ENCODE measurements at places on chromosomes 1 and 21.

GRCh38 chr21:45002381-45003204 is 62.8 kb downstream of the SLX9 start:
- DNase-seq, result no peak

DNA sequence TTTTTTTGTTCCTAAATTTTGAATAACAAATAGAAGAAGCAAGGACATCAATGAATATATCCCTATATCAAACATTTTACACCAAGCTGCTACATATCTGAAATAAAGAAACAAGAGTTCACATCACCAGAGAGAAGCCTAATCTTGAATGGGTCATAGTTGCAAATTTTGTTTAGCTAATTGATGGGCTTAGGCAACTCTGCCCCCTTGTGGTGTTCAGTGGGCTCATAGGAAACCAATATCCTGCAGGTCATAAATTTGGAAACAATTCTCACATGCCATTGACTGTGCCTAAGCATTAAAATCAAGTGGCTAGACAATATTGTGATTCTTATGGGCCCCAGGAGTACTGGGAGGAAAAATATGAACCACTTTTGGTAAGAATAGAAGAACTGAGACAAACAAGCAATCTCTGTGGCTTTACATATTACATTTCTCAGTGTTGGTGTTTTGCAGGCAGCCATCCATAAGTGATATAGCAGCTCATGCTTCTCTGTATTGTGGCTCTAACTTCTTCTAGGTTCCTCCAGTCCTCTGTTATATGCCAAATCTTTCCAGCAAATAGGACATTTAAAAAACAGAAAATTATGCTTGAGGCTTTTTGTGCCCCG is 1262.8 kb upstream of the PRMT6 start:
- DNase-seq, result no peak

DNA sequence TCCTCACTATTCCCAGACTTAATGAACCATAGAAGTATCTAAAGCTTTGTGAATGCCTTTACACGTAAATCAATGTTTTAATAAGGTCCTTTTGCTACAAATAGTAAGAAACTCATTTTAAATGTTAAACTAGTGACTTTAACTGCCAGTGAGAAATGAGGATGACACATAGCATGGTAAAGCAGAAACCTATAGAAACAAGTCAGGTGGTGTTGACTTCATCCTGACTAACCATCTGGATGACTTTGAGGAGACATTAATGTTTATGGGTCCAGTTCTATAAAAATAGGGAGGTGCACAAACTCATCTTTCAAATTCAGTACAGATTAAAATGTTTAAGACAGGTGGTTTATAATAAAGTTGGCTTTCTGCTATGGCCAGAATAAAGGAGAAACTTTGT is 85.4 kb downstream of the COLGALT2 start:
- DNase-seq, result no peak

DNA sequence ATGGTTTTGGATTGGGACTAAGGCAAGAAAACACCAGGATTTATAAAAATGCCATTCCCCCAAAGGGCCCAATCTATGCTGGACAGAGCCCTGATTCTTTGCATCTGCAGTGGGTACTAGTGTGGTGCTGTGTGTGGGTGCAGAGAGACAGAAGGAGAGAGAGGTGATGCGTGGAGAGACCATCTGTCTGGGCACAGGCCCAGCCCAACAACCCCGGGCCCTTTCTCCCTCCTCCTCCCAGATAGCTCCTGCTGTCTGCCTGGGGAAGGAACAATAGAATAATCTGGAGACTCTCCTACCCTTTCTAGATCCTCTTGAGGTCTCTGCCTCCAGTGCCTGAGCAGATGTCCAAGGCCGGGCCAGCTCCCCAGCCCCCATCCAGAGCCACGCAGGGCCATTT is 15.1 kb downstream of the KIAA1614 start:
- DNase-seq, result no peak

DNA sequence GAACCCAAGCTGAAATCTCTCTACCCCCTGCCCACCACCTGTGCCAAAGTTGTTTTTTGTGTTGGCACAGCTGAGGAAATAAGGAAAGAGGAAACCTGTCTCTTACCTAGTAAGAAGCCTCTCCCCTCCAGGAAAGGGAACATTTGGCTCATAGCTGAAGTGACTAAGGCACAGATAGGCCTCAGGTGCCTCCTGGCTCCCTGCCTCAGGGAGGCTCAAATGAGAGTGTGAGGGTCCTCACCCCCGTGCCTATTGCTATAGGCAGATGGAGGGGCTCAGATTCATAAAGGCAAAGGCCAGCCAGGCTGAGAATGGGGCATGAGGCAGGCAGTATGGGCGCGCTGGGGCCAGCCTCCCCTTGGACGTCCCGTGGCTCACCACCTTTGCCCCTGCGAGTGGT is 7.4 kb downstream of the SLC30A2 start:
- DNase-seq, result no peak

DNA sequence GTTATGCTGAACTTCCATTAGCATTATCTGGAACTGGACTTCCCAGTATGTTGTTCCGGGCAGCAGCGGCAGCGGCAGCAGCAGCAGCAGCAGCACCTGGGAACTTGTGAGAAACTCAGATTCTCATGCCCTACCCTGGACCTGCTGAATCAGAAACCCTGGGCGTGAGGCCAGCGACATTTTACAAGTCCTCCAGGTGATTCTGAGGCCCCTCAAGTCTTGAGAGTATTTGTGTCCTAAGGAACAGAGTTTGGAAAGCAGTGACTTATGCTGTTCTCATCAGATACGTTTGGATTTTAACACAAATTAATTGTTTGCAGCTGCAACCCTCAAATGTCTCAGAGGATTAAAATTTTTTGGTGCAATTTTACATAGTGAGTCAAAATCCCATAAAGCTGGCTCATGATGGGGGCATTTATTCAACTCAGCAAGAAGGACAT is 157.2 kb upstream of the KAZN start:
- no peak for DNase-seq

All from activated effector memory CD4-positive, alpha-beta T cell treated with anti-CD3 and anti-CD28 coated beads, Interleukin-2, amount 50 U/mL, for 16 hours (primary cell).